Activated CD8-positive, alpha-beta T cell treated with anti-CD3 and anti-CD28 coated beads for 36 hours (primary cell): ENCODE measurements at places on chromosomes 2 and 18. TPM values are rescaled to one million over a fixed set of nuclear protein-coding genes. Genes with fewer than 3 reads are reported as not detected.

GRCh38 chr2:64344999-64345576 lies 108.9 kb upstream of the LGALSL start:
- H3K4me1 ChIP-seq: no peaks in the 10 kb centered on the region
- no peak for DNase-seq
- H3K4me3 ChIP-seq: no peak overlapping the region
- no peak overlapping the region for H3K27ac ChIP-seq
- no peaks in the 10 kb centered on the region for H3K36me3 ChIP-seq

DNA sequence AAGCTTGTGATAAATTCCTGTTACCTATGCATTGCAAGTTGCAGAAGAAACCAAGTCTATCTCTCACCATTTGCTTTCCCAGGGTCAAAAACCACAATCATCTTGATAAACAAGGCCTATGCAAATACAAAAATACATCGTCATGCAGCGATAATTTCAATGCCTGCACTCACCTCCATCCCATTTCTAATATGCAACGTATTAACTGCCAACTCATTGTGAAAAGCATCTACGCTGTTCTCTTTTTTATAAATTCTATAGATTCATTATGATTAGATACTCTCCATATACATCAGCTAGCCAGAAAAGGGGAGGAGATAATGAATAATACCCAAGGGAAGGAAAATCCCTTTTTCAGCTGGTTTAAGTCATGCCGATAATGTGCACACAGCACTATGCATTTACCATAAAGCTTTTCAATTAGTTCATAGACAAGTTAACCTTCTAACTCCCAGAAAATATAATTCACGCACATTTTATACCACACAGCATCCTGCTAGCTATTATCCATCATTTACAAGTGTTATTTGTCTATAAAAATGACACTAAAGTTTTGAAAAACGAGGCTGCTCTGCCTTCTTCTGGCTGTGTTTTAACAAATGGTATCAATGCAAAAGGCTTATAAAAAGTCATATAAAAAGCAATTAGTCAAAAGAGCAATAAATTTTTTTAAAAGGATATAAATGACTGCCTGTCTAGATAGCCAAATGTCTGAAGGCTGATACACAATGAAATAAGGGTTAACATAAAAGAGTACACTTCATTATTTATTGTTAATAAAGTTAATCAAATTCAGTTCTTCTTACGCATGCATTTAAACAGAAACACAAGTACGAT lies 77.6 kb downstream of the AFF3 start:
- no peak for DNase-seq
- H3K36me3 ChIP-seq: peaks cover 3% of the 10 kb centered on the region
- H3K4me3 ChIP-seq: no peak overlapping the region
- H3K4me1 ChIP-seq: peaks cover 40% of the 10 kb centered on the region
- H3K27me3 ChIP-seq: peaks cover 2% of the 10 kb centered on the region
- H3K27ac ChIP-seq: no peak overlapping the region

DNA sequence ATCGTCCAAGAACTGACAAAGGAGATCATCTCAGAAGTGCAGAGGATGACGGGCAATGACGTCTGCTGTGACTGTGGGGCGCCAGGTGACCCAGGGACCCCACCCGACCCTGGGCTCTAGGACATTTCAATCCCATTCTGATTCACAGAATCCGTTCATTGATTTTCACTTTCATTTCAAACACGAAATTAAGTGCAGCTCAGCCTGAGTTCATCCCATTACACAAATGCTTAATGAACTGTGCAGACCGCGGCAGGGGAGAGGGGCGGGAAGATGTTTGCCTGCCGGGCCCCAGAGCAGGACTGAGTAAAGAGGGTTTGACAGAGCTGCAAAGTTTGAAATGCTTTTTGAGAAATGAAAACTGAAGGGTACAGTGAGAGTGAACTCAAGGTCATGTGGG lies 67.1 kb downstream of the ITGB1BP1 start:
- H3K27me3 ChIP-seq: peaks cover 5% of the 10 kb centered on the region
- no peak for DNase-seq
- H3K36me3 ChIP-seq: no peaks in the 10 kb centered on the region
- no peaks in the 10 kb centered on the region for H3K4me1 ChIP-seq
- H3K27ac ChIP-seq: no peak overlapping the region
- H3K4me3 ChIP-seq: no peak overlapping the region

The KIAA2012 gene
- not detected for total RNA-seq
